ENCODE measurements at places on chromosomes 1 and 21.

GRCh38 chr1:111320066-111320879 is 29.6 kb downstream of the CHIA start:
- no peak for DNase-seq

DNA sequence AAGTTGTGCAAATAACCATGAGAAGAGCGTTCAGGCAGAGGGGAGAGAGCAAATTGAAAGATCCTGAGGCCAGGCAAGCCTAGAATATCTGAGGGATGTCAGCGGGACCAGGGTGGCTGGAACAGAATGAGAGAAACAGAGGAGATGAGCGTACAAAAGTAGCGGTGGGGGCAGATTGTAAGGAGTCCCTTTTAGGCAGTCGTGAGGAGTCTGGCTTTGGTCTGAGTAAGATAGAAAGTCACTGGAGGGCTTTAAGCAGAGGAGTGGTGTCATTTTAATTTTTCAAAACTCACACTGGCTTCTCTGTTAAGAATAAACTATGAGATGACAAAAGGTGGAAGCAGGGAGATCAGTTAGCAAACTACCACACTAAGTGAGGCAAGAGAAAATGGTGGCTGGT is 24.2 kb downstream of the ATP5PF start:
- DNase-seq = no peak

DNA sequence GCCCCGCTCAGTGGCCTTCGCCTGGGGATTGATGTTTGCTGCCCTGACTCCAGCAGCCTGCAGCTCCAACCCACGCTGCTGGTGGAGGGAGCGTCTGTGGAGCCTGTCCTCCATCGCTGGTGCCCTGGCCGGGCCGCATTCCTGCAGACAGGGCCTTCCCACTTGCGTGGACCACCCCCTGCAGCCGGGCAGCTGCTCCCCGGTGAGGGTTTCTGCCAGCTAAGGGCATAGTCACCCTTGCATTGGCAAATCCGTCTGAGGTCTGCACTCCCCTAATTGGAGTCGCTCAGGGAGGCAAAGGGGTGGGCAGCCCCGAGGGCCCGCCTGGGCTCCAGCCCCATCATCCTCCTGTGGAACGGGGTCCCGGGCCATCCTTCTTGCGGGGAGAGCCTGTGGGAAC is 43.5 kb downstream of the PRDM16 start:
- no peak for DNase-seq

DNA sequence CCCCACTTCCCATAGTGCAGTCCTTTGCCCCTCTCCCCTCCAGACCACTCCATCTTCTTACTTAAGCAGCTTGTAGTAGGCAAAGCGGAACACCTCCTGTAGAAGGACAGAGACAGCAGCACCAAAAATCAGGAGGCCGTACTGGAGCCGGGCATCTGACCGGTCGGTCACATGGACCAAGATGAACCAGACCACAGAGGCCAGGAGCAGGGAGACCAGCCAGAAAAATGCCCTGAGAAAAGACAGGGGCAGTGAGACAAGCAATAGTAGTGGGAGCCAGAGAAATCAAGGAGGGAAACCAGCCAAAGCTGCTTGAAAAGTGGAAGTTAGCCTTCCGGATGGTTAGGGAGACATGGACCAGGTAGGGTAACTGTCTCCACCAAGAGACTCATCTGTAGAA is 920 bp downstream of the APH1A start:
- no peak for DNase-seq

DNA sequence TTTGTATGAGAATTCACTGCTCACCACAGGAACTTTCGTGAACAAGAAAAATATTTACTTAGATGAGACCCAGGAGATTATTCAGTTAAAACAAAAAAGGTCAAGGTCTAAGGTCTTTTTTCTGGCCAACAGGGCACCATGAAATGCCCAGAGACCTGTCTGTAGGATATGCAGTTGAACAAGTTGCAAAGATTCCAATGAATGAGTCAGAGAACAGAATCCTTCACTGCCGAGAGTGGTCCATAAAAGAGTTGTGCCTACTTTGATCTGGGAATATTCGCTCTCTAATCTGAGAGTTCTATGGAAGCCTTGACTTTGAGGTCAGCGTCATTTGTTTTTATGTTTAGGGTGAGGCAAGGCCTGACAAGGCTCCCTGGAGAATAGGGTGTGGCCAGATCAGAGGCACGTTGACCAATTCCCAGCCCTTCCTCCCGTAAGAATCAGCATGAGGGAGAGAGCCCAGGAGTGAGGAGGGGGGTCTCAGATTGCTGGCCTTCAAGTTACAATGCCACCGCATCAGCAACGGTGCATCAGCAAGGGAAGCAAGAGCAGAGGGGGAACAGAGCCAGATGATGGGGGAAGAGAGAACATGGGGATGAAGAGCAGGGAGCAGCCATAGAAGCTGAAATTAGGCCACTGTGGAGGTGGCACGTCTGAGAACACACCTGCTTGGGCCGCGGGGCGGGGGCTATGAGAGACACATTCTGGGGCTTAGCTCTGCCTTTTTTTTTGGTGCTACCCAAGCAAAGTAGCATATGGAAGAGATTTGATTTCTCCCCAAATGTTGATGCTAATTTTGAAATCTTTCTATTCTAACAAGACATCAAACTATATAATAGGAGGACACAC is 206.4 kb upstream of the RAB4A start:
- DNase-seq = no peak

- DNase-seq = no peak
These were observed 27.7 kb downstream of the GIPC2 start for GRCh38 chr1:78073441-78073840.

GRCh38 chr1:941588-942383 is 17.3 kb downstream of the NOC2L start:
- DNase-seq = no peak

GRCh38 chr1:217240656-217241055 is 390.2 kb downstream of the GPATCH2 start:
- no peak for DNase-seq

DNA sequence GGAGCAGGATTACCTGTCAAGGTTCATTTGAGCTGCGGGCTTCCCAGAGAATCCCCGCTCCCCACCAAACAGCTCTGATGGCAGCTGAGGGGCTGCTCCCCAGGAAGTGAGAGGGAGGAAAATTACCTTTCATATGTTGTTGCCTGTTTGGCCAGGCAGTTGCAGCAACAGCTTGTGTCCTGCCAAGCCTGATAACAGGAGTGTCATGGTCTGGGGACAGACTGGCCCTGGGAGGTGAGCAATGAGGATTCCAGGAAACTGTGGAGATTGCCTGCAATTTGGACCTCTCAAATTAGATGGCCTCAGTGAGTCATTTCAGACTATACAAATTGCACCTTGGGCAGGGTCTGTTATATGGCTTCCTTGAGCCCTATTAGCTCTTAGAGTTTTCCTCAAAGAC is 189.3 kb downstream of the PTPRU start:
- DNase-seq = no peak

DNA sequence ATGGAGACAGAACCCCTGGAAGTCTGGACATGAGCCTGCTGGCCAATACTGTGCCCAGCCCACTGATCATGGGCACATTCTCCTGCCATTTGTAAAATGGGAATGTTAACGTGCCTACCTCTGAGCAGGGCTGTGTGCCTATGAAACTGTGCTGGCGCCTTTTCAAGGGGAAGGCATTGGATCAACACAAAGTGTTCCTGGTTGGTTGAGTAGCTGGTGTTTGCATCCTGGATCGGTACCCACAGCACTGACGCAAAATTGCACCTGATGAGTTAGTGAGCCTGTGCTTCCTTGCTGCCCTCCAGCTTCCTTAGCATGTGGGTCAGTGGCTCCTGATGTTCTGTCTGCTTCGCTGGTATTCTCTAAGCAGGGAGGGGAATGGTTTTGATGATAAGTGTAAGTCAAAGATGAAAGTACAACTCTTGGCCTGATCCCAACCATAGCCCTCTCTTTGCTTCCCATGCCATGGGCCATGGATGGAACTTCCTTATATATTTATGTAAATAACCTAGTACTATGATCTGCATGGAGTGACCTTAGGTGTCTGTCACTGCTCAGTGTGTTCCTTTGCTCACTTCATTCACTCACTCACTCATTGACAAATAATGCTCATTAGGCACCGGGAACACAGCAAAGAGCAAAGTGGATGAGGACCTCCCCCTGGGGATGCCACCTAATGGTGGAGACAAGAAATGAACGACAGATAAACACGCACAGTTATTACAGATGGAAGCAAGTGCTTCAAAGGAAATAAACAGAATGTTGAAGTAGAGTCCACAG is 22.7 kb downstream of the MAB21L3 start:
- DNase-seq = no peak

- no peak for DNase-seq
These were observed 19.3 kb upstream of the RAB3GAP2 start for GRCh38 chr1:220291580-220291979.

DNA sequence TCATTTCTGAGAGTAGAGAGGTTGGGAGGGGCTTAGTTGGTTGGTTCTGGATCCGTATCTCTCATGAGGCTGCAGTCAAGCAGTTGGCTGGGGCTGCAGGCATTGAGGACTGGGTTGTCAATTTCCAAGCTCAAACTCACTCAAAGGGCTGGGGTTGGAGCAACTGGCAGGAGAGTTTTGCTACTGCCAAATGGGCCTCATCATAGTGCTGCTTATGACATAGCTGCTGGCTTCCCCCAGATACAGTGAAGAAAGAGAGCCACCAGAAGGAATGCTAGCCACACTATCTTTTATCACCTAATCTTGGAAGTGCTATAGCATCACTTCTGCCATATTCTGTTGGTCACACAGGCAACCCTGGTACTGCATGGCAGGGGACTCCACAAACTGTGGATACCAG is 363.5 kb upstream of the USP24 start:
- DNase-seq = no peak

DNA sequence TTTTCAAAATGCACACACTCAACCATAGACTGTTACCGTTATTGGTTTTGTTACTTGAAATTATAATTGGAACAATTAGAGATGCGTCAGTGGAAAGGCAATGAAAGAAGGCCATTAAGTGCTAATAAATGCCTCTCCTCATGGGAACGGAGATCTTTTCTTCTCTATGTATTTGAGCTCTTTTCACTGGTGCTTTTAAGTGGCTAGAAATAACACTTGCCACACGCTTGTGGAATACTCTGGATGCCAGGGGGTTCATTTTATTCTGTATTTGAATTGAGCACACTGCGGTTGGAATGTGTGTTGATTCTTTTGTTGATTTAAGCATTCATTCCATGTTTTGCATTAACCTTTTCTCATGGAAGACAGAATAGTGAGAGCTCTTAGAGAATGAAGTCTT is 68.4 kb downstream of the DNM3 start:
- DNase-seq = no peak

DNA sequence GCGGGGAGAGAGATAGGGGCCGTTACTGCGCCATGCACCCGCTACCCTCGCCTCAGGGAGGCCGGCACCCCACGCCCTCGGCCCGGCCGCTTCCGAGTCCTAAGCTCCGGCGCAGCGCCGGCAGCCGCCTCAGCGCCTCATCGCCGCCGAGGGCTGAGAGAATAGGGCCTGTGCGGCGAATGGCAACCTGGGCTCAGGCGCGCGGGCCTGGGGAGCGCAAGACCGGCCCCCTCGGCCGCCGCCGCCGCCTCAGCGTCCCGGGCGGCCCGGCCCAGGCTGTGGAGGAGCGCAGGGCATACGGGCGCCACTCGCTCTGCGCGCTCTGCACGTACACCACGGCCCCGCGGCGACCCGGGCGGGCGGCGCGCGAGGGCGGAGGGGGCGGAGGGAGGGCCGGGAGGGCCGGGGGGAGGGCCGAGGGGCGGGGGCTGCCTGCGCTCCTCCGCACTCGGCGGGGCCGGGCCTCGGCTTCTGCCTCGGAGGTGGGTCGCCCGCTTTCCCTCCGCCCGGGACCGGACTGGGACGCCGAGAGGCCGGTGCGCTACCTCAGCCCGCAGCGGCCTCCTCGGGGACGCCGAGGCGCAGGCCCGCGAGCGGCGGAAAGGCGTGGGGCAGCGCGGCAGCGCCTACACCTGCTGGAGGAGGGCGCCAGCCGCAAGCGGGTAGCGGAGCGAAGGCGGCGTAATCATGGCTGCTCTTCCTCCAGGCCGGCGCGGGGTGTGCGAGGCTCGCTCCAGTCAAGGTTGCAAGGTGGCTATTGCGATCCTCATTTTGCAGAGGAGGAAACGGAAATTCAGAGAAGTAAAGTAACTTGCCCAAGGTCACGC is at the start of gene EGLN1:
EGLN1 (minus strand) TSS at position 317 of the 827 bp plus-strand sequence. CDS start 399 bp downstream, outside the sequence.
- DNase-seq = peak; percentile 50

DNA sequence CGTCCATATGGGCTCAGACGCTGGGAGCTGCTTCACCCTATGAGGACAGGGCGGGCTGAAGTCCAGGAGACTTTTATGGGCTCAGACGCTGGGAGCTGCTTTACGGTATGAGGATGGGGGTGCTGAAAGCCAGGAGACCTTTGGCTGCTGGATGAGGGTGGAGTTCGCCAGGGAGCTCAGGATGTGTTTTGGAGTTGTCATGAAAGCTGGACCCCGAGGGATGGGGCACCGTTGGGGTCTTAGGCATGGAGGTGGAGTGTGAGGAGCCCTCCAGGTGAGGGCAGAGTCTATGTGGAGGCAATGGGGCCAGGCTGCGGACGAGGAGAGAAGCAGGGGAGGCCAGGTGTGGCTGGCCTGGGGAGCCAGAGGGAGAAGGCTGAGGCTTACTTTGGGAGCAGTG is 27.5 kb downstream of the TRPM2 start:
- DNase-seq = no peak

DNA sequence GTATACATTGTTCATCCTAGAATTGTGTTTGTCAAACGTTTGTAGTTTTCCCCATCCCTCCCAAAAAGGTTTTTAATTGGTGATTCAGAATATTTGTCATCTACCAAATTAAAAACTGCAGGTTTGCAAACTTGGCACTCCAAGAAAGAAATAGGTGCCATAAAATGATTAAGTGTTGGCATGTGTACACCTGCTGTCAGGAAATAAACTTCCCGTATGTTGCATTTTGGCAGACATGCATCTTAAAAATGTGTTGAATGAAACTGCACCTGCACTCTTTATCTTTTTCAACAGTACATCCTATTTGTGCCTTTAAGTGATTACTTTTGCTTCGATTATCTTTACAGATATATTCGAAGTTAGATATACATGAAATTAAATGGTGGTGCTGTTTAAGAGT is 7.3 kb downstream of the B3GALT2 start:
- no peak for DNase-seq

GRCh38 chr1:55555956-55556725 is 341.0 kb upstream of the USP24 start:
- DNase-seq = no peak

GRCh38 chr1:11483581-11484320 is 4.8 kb downstream of the DISP3 start:
- DNase-seq = no peak

- DNase-seq = no peak
These were observed 48.5 kb upstream of the IKBKE start for GRCh38 chr1:206421616-206422340.

GRCh38 chr1:43405219-43405875 is 15.6 kb downstream of the SZT2 start:
- DNase-seq = no peak

GRCh38 chr1:157113106-157113505 is 13.5 kb upstream of the ETV3L start:
- DNase-seq = peak; percentile 78

GRCh38 chr1:224338150-224338838 is 8.3 kb upstream of the NVL start:
- DNase-seq = peak; percentile 33

GRCh38 chr1:208357644-208358507 is 113.7 kb upstream of the PLXNA2 start:
- DNase-seq = no peak
